ENCODE measurements at places on chromosomes 5 and 9.

DNA sequence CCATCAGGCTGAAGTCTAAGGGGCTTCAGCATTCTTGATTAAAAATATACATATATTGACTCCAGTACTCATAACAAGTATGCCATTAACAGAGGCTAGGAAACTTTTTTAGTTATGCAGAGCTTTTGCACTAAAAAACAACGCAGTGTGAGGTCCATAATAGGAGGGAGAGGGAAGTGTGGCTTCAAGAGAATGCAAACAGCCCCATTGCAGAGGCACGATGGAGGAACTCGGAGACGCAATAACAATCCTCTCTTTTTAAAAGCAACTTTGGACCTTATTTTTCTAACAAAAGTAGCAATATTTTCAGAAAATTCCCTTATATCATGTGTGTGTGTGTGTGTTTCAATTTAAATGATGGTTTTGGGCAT lies 150.0 kb upstream of the PTCH1 start:
- no peak for DNase-seq

- DNase-seq, result no peak
These were observed 216.8 kb downstream of the TUSC1 start for GRCh38 chr9:25461416-25461815.

DNA sequence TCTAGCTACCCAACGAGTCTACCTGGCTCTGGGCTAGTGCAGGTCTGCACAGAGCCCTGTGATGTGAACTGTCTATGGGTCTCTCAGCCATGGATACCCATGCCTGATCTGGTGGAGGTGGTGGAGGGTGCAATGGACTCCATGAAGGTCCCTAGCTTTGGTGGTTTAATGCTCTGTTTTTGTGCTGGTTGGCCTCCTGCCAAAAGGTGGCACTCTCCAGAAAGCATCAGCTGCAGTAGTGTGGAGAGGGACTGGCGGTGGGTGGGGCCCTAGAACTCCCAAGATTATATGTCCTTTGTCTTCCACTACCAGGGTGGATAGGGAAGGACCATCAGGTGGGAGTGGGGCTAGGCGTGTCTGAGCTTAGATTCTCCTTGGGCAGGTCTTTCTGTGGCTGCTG lies 290.1 kb downstream of the AGTPBP1 start:
- DNase-seq, result no peak

GRCh38 chr5:135913713-135914626 lies 18.3 kb upstream of the IL9 start:
- no peak for DNase-seq

DNA sequence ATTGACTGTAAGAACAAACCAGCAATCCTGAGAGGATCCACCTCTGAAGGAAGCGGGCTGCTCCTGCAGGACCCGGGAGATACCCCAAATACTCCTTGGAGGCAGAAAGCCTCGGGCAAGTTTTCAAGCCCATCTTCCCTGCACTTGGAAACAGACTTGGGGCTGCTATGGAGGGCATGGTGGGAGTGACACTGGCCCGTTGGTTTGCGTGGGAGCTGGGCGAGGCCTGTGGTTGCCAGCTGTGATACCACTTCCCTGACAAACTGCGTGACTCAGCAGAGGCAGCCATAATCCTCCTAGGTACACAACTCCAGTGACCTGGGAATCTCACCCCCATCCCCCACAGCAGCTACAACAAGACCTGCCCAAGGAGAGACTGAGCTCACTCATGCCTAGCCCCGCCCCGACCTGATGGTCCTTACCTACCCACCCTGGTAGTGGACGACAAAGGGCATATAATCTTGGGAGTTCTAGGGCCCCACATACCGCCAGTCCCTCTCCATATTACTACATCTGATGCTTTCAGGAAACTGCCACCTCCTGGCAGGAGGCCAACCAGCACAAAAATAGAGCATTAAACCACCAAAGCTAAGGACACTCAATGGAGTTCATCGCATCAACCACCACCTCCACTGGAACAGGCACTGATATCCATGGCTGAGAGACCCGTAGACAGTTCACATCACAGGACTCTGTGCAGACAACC lies 38.1 kb upstream of the VLDLR start:
- DNase-seq, result no peak

- peak; percentile 81 for DNase-seq
These were observed 46.1 kb upstream of the RIC1 start for GRCh38 chr9:5582835-5583195.

- no peak for DNase-seq
These were observed 198.7 kb downstream of the C9orf50 start for GRCh38 chr9:129422032-129422842.
